ENCODE measurements at places on chromosomes 4 and X.

- DNase-seq = no peak
Measured at GRCh38 chr4:10504570-10505179, 47.4 kb upstream of the ZNF518B start.

- no peak for DNase-seq
Measured at GRCh38 chr4:60683973-60684372, 516.2 kb upstream of the ADGRL3 start.

- no peak for DNase-seq
Measured at GRCh38 chrX:48958635-48959094, 1.3 kb upstream of the OTUD5 start.

DNA sequence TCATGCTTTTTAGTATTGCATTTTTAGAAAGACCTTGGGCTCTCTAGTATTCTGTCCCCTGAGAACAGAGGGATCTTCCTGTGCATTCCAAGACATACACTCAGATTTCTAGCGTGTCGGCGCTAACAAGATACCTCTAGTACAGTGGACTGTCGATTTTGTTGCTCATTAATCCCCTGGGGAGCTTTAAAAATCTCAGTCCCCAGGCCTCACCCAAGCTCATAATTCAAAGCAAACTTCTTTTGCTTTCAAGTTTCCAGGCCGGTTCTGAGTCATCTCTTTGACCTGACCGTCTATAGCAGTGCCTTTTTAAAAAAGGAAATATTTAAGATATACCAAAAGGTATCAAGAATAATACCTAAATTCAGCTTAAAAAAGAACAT is 137.0 kb downstream of the AMMECR1 start:
- DNase-seq = no peak

GRCh38 chr4:141356321-141356962 is 135.7 kb downstream of the ZNF330 start:
- DNase-seq = no peak

GRCh38 chr4:41236032-41236431 is 20.7 kb upstream of the UCHL1 start:
- no peak for DNase-seq

DNA sequence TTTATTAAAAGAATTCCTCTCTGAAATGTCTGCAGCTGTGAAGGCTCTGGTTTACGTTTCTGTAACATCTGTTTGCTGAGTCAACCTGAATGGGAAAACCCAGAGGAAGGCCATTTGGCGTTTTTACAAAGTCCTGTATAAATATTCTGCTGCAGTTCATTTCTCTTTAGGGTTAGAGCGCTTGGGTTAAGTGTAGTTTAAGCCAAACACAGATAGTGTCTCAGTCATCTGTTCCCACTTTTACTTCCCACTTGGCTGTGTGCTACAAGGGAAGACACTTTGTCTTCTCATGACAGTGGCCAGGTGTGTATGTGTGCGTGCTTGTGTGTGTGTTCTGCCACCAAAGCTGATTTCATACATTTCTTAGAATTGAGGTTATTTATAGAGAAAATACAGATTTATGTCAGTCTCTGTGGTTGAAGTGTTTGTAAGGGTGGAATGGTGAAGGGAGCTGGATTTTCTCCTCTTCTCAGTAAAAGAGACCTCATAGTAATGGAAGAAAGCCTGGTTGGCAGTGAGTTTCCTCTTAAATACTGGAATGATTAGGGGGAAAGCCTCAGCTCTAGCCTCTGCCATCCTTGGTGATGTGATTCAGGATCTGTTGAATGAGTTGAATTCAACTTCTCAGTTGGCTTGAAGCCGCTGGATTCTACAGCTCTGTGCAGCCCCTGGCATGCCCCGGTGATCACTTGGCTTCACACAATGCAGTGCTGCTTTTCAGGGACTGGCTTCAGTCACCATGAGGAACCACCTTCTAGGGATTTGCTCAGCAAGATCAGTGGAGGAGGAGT is 50.6 kb downstream of the JADE1 start:
- no peak for DNase-seq

All from hematopoietic multipotent progenitor cell (in vitro differentiated cells).